ENCODE measurements at places on chromosomes 4 and X.
A peak's percentile ranks its signal among the peaks of the same experiment; 100 is the strongest.

DNA sequence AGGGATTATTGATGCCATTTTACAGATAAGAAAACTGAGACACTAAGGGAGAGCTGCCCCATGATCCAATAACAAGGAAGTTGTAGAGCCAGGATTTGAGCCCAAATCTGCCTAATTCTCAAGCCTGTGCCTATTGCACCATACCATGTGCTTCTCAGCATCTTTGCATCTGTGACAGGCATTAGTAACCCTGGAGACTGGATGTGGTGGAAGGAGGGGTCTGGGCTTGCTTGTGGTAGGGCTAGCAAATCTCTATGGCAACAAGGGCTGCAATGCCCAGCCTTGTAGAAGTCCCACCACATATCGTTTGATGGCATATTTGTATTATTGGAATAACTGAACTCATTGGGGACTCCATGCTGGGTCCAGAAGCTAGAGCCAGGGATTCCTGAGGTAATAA, 58.1 kb downstream of the RTL5 start:
- no peak for DNase-seq

DNA sequence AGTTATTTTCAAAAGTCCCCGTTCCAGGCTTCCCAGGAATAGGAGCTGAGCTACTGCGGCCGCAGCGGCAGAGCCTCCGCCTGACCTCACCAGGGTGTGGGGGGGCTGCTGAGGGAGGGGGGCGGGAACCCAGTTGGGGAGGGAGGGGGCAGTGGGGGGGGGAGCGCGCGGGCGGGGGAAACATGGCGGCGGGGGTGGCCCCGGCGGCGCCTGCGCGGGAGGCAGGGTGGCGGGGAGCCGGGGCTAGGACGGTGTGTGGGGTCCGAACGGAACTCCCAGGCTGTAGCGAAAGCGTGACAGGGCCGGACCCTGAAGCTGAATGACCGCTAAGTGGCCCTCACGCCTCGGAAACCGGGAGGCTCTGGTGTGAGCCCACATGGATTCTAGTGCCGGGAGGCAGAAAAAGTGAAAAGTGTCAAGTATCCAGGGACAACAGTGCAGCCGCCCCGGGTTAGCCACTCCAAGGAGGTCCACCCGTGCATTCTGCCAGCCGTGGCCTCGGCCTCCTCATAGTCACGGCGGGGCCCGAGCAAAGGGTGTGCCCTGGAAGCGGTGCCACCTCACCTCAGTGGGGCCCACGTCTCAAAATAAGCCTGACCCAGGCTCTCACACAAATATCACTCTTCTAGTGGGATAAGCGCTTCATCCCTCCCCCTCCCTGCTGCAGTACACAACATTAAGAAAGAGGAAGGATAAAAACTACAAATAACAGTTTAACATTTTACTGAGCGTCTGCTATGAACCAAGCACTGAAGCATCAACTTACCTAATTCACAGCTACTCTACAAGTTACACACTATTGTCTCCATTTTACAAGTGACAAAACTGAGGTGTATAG, at the start of gene KLHL13:
Gene KLHL13 (minus strand): TSS at position 98 of the 838 bp plus-strand sequence. CDS start 88,337 bp downstream, outside the sequence.
- DNase-seq = peak; percentile 61

- DNase-seq = no peak
These were observed 341.4 kb downstream of the C4orf33 start for GRCh38 chr4:129437347-129437746.

DNA sequence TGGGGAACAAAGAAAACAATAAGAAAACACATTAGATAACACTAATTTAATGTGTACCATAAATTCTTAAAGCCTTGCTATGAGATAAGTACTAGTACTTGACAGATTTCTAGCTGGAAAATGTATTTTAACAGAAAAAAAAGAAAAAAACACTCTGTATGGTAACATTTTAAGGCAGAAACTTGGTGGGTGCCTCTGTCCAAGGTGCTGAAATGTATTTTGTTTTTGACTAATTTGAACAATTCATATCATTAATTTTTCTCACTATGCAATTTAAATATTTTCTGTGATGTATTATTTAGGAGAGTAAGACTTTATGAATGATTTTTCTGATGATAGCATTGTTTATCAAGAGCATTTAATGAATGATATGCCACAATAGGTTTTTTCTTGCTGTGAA, 107.5 kb downstream of the GABRG1 start:
- peak; percentile 4 for DNase-seq

- no peak for DNase-seq
These were observed 124.2 kb upstream of the MSX1 start for GRCh38 chr4:4735136-4735750.

- DNase-seq = no peak
These were observed 119.1 kb upstream of the PRDX4 start for GRCh38 chrX:23548164-23548563.

- no peak for DNase-seq
These were observed 54.1 kb upstream of the CLDN34 start for GRCh38 chrX:9913146-9913433.

DNA sequence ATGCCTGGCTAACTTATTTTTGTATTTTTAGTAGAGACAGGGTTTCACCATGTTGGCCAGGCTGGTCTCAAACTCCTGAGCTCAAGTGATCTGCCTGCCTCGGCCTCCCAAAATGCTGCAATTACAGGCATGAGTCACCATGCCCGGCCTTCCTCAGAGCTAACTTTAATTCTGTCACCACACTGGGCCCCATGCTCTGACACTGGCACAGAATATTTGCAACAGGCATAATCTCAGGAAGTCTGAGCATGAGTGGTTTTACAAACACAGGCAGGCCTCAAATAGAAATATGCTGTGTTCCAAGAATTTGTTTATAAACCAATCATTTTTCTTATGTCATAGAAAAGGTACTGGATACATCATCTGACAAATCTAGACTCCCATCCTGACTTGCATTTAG, 32.7 kb upstream of the FAM9C start:
- DNase-seq = no peak

- DNase-seq = no peak
These were observed 155.0 kb downstream of the MSL3 start for GRCh38 chrX:11913001-11913400.

- no peak for DNase-seq
These were observed 336.3 kb downstream of the PPP3CA start for GRCh38 chr4:101010987-101011386.

- DNase-seq = no peak
These were observed 207.7 kb downstream of the MGST2 start for GRCh38 chr4:139873111-139873860.

DNA sequence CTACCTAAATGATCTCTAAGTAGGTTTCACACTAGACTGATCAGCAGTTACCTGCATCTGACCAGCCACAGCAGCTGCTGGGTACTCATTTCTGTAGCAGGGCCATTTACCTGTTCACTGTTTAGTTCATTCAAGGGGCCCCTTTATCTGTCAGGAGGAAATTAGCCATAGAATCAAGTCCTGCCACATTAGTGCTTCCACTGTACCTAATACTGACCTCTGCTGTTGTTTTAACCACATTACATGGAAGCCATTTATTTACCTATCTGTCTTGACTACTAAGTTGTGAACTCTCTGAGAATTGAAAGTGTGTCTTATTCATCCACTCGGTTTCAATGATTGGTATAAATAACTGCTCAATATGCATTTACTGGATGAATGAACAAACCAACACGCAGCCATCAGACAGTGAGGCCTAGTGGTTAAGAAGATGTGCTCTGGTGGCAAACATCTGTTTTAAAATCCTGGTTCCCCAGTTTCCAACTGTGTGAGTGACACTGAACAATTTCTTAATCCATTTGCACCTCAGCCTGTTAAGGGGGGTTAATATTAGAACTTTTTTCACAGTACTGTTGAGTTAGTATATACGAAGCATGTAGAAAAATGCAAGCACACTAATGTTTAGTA, 30.0 kb upstream of the ANXA5 start:
- DNase-seq = peak; percentile 57

- DNase-seq = no peak
These were observed 129.2 kb downstream of the KLHL13 start for GRCh38 chrX:117987373-117987772.

DNA sequence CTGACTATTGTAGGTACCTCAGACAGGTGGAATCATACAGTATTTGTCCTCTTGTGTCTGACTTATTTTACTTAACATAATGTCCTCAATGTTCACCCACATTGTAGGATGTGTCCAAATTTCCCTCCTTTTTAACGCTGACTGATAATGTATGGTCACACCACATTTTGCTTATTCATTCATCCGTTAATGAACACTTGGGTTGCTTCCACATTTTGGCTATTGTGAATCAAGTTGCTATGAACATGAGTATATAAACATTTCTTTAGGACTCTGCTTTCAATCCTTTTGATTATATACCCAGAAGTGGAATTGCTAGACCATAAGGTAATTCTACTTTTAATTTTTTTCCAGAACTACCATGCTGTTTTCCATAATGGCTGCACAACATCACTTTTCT, 87.0 kb upstream of the NDP start:
- no peak for DNase-seq

- DNase-seq = peak; percentile 37
These were observed 201.1 kb upstream of the BCOR start for GRCh38 chrX:40298572-40299479.

DNA sequence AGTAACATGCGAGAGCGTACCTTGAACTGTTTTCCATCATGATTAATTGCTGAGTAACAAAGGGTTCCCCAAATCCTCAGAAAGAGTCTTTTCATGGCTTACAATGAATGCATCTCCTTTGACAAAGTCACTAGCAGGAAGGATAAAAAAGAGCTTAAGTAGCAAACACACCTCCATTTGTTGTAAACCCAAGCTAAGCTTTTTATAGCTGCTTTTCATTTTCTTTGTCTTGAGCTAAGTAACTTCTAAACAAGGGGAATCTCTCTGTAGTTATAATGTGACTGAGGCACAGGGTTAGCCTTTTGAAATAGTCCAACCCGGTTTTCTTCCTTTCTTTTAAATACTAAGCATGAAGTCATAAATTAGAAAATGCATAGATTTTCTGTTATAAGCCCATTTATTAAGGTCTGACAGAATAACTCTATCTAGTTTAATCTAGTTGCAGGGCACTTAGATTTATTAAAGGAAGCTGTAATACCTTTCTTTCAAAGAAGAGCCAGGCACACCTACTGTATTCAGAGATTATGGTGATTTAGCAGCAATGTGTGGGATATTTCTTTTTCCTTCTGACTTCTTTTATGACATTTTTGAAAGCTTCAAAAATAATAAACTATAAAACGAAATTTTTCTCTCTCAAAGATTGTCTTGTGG, 226.9 kb upstream of the SMIM31 start:
- DNase-seq = no peak

GRCh38 chr4:148447681-148448080, 5.5 kb upstream of the NR3C2 start:
- DNase-seq = no peak

GRCh38 chr4:59643682-59644081, 1556.4 kb upstream of the ADGRL3 start:
- no peak for DNase-seq

GRCh38 chr4:24244663-24245490, 339.5 kb downstream of the DHX15 start:
- no peak for DNase-seq

- DNase-seq = no peak
These were observed 3.2 kb downstream of the TAPT1 start for GRCh38 chr4:16222957-16223527.

GRCh38 chr4:138243369-138243768, 1.2 kb upstream of the SLC7A11 start:
- DNase-seq = no peak

DNA sequence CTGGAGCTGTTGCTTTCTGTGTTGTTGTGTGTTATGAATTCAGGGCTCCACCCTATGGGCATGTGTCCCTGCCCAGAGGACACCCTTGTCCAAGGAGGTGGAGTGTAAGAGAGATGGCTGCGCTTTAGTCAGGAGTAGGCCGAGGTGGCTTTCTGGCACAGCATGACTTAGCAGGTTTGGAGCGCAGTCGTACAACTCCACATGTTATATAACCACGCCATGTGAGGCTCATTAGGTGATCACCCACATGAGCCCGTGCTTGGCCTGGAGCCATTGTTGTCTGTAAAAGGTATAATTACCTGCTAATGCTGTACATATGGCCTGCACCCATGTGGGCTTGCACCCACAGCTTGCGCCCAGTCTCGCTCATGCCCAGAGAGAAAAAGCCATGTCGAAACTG, 15.8 kb upstream of the ANAPC4 start:
- DNase-seq = no peak

DNA sequence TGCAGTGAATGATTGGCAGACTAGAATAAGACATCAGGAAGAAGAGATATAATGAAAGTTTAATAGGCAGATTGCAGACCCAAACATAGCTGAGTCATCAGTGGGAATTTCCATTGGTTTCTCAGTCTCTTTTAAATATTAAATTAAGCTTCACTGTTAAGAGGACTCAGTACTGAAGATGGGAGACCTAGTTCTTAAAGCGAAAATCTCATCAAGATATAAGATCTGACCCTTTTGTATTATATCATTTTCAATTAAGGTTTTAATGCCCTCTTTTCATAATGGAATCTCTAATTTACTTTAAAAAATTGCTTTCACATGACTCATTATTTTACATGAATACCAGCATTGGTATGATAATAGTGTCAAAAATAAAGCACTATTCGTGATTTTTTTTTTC, 168.9 kb upstream of the ATOH1 start:
- no peak for DNase-seq

DNA sequence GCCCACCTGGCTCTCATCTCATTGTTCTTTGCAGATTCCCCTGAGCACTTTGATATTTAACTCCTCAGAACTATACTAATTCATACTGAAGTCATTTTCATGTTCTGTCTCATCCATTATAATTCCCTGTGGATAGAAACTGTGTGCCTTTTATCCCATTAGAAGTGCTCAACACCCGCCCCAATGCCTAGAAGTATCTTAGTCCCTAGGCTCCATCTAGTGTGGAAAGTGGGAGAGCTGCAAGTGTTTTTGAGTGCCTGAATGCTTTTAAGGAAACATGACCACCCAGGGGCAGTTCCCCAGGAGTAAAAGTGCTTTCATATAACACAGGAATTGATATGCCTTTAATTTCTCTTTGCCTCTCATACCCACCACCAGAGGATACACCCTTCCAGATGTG, 117.0 kb downstream of the CHRDL1 start:
- no peak for DNase-seq

DNA sequence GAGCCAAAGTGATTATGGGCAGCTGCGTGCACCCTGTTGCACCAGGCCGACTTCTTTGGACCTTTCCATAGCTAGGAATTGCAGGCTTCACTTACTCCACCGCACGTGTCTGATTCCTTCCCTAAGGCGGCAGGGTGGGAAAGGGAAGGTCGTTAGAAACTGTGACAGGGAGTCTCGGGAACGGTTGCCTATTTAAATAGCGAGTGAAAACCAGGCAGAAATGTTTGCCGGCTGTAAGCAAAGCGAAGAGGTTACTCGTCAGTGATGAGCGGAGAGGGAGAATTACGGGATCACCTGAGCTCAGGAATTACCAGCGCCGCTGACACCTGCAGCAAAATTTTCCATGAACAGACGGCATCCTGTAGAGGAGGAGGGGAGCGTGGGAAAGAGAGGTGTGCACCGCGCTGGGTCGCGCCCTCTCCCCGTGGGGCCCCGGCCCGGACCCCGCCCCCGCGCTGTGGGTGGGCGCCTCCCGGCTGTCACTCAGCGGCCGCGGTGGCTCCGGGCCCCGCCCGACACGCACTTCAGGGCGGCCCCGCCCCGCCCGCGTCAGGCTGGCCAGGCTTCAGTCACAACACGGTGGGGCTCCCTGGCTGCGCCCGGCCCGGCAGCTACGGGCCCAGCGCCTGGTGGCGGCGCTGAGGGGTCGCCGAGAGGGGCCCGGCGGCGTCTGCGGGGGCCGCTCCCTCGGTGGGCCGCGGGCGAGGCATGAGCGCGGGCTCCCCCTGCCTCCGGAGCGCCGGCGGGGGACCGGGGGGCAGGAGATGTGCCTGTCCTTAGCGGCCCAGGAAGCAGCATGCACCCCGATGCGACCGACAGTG, at the start of gene SNX25:
Gene SNX25 (plus strand): TSS at position 568 of the 821 bp plus-strand sequence. CDS start 229 bp downstream, at position 797.
- peak; percentile 90 for DNase-seq

GRCh38 chr4:8706216-8707044, 113.9 kb downstream of the CPZ start:
- no peak for DNase-seq
